GM23248 (cell line): ENCODE measurements at places on chromosomes 12 and 14.
A peak's percentile ranks its signal among the peaks of the same experiment; 100 is the strongest.

DNA sequence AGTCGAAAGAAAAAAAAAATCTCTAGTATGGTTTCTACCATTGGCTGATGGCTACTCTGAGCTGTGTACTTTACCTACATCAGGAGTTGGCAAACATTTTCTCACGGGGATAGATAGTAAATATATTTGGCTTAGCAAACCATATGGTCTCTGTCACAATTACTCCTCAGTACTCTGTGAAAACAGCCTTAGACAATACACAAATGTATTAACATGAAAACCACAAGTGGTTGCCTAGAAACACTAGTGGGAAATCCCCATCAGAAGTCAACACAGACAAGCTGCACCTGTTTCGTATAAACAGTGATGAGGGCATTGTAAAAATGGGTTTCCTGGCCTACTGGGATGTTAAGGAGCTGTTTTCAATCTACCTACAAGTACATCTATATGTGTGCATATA, 84.6 kb upstream of the NAV3 start:
- no peak for DNase-seq

DNA sequence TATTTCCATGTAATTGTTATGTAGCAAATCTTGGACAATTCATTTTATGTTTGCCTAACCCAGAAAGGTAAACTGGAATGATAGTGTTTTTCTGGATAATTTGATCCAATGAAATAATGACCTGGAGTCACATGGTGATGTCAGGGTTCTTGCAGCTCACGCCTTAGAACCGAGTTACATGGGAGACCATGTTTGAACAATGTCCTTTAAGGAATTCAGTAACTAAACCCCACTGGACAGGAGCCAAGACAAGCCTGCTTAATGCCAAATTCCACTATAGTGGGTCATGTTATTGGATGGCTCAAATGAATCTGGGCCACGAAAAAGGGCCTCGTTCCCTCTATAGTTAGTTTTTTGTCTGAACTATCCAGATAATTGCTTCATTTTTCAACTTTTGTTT, 255.8 kb upstream of the HMGA2 start:
- no peak for DNase-seq

GRCh38 chr12:18849761-18850160, 111.8 kb downstream of the CAPZA3 start:
- DNase-seq, result peak; percentile 9

DNA sequence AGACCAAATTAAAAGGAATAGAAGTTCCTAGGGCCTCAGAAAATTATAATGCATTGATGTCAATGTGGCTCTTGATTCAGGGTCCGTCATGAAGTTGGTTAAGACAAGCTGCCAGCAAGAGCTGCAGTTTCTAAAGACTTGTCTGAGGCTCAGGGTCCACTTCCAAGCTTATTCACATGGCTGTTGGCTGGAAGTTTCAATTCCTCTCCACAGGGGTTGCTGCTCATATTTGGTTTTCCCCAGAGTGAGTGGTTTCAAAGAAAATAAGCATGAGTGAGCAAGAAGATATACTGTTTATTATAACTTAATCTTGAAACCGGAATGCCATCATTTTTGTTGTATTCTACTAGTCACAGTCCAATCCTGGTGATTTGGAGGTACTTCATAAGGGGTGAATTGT, 1247.4 kb downstream of the LRFN5 start:
- no peak for DNase-seq

GRCh38 chr14:89862856-89863255, 91.7 kb downstream of the EFCAB11 start:
- DNase-seq, result peak; percentile 14

- peak; percentile 80 for DNase-seq
These were observed 141.3 kb downstream of the PLXNC1 start for GRCh38 chr12:94289461-94290312.

DNA sequence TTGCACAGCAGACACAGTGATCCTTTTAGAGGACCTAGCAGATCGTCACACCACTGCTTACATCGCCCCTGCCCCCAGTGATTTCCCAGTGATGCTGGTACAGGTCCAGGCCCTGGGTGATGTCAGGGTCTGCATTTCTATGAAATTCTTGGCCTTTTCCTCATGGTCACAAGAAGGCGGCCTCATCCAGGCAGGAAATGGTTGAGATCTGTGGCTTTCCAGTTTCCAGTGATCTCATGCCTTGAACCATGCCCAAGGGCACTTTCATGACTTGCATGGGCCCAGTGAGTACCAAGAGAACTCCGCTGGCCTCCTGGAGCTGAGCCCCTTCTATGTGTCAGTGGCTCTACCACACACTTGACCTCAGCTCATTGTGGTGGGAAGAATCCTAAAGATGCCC, 41.9 kb upstream of the BDKRB2 start:
- peak; percentile 63 for DNase-seq

GRCh38 chr14:61535032-61535431, 160.3 kb upstream of the HIF1A start:
- DNase-seq, result peak; percentile 83

DNA sequence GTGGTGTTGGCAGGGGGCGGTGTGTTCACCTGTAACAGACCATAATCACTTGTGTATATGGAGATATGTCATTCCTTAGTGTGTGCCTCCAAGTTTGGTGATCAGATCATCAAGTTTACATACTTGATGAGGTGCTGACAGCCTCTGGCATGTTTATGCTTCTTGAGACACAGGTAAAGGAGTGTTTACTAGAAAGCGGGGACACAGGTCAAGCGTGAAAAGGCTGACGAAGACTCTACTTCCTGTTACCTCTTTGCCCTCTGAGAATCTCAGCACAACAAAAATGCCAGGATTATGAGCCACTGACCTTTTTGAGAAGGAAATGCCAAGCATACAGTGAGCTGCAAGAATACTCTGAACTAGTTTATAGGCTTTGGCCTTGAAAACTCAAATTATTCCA, 29.6 kb downstream of the PRDM4 start:
- no peak for DNase-seq

DNA sequence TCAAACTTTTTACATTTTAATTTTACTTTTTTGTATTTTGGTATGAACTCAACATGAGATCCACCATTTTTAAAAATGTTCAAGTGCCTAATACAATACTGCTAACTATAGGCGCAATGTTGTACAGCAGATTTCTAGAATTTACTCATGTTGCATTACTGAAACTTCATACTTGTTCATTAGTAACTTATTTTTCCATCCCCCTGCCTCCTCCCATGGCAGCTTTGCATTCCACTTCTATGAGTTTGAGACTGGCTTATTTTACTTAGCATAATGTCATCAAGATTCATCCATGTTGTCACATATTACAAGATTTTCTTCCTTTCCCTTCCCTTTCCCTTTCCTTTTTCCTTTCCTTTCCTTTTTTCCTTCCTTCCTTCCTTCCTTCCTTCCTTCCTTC, 825.9 kb downstream of the SLC16A7 start:
- DNase-seq, result peak; percentile 48

GRCh38 chr14:52080808-52081755, 12.2 kb upstream of the NID2 start:
- DNase-seq, result peak; percentile 96

GRCh38 chr14:102218688-102219087, 79.0 kb downstream of the WDR20 start:
- DNase-seq, result no peak

- DNase-seq, result peak; percentile 82
These were observed 43.9 kb upstream of the FBRSL1 start for GRCh38 chr12:132445884-132446632.

DNA sequence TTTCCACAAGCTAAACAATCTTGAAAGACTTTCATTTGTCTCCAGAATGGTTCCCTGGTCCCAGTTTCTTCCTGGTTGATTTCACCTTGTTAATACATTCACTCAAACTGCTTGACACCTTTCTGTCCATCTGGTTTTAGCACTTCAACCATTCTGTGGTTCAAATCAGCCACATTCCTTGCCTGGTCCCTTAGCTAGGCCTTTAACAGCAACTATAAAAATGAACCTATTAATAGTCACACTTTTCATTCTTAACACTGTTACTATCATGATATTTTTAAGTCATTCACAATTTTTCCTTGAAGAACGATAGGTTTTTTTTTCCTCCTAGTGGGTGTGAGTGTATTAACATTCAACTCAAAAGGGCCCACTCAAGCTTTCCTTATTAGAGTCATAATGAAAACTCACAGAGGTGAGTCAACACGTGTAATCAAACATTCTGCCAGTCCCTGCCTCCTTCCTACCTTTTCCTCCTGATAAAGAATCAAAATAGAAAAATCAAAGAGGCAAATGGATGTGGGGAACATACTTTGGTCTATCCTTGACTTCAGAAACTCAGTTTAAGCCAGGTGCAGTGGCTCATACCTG, 34.4 kb upstream of the CCNT1 start:
- DNase-seq, result peak; percentile 64

- DNase-seq, result no peak
These were observed 42.7 kb downstream of the GTF2A1 start for GRCh38 chr14:81178063-81178462.

- DNase-seq, result peak; percentile 66
These were observed 598 bp downstream of the RASSF9 start for GRCh38 chr12:85835426-85836196.

DNA sequence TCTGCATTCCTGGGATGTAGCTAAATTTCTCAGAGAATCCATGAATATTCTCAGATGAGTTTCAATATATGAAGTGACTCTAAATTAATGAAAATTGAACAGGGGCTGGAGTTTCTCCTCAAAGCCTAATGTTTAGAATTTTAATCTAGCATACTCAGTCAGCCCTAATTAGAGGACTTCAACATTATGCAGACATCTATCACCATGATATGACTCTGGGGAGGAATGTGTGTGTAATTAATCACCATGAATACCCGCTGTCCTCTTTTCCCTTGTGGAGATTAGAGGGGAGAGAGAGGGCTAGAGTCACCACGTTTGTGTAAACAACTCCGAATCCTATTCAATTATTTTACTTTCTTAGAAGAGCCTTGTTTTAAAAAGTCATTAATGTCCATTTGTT, 698.6 kb upstream of the MDGA2 start:
- no peak for DNase-seq

DNA sequence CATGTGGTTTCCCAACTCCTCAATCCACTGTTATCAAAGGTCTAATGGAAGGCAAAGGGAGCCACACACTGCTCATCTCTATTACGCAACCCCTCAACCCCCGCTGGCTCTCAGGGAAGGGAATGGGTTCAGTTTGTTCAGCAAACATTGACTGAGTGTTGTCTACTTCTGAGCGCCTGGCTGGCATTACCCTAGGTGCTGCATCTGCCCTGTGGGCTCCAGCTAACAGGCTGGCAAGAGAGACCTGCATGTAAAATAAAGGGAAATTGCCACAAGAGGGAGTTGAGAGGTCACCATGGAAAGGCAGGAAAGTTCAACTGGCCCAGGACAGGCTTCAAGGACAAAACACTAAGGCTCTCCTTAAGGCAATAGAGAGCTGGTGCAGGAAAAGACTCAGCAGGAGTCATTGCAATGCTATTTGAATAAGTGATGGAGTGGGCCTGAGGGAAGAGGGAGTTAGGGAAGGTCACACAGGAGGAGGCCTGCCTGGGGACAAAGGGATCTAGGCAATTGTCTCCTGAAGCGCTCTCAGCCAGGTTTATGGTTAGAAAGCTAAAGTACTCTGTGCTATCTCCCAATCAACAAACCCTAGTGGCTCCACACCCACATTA, 5.5 kb upstream of the ZNF740 start:
- peak; percentile 67 for DNase-seq

DNA sequence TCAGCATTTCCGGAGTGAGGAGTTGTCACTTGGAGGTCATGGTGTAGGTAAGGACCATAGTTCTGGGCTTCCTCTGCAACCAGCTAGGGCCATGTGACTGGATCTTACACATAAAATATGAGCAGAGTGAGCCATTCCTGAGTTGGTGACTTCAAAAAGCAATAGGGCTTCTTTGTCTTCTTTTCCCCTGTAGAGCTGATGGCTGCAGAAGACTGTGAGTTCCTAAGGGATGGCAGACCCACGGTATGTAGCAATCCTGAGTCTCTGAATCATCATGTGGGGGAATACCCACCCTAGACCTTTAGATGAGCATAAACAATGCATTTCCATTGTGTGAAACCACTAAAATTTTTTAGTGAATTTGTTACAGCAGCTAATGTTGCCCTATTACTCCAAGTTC, 151.1 kb upstream of the TBX3 start:
- peak; percentile 64 for DNase-seq

- DNase-seq, result peak; percentile 95
These were observed 18.4 kb downstream of the ANO6 start for GRCh38 chr12:45234139-45234865.

- no peak for DNase-seq
These were observed 10.3 kb upstream of the KCNA1 start for GRCh38 chr12:4899364-4899763.

GRCh38 chr14:100142073-100143040, 17.1 kb downstream of the DEGS2 start:
- DNase-seq, result no peak

- DNase-seq, result no peak
These were observed 442 bp downstream of the FLVCR2 start for GRCh38 chr14:75578786-75579337.

DNA sequence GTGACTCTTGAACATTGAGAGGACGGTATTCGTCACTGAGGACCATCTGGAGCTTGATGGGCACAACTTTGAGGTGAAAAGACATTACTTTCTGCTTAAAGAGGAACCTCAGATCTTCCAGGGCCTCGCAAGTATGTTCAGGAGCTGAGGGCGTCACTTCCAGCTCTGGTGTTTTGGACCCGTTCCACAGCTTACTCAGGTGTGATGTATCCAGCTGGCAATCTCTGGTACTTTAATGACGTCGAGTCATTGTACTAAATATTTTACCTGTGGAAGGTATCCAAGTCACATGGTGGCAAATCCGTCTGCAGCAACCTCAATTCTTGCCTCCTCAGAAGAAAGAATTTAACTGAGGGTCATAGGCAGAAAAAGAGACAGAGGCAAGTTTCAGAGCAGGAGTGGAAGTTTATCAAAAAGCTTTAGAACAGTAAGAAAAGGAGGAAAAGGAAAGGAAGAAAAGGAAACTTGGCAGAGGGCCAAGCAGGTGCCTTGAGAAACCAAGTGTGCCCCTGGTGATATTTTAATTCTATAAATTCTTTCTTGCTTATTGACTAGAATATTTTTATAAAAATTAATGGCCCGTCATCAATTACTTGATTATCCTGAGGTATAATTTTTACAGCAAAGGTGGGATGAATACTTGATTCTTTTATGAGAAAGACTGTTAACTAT, 250.6 kb downstream of the AEBP2 start:
- DNase-seq, result no peak

DNA sequence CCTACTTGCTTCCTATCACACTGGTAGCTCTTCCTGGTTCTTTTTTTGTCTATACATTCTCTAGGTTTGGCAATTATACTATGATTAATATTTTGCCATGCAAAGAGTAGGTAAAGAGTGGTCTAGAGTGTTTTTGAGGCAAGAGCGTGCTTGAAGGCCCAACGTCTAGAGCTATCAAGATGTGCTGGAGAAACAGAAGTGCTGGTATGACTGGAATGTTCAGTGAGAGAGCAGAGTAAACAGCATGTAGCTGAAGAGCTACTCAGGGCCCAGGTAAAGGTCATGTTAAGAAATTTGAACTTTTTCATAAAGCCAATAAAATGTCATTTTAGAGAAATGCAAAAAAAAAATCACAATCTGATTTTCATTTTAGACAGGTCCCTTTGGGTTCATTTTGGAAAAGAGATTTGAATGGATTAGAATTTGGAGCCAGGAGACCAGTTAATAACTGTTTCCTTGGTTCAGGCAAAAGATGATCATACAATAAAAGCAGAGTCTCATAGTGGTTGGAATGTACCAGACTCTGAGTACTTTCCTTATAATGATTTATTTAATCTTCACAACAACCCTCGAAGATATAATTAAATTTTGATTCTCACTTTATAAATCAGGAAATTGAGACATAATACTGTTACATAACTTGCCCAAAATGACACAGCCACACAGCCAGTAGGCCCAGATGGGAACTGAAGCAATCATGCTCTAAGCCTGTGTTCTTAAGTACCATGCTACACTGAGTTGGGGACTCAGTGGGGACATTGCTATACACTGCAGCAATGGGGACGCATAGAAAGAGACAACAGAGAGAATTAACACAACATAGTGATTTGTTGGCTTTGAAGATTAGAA, 350.1 kb downstream of the NELL2 start:
- no peak for DNase-seq
